ENCODE measurements at places on chromosomes 6 and 20. TPM values are rescaled to one million over a fixed set of nuclear protein-coding genes. Genes with fewer than 3 reads are reported as not detected.

GRCh38 chr6:82766476-82766875 is 299.2 kb downstream of the UBE3D start:
- no peak overlapping the region for H3K4me3 ChIP-seq
- H3K36me3 ChIP-seq, result no peaks in the 10 kb centered on the region
- H3K27me3 ChIP-seq, result peaks cover 11% of the 10 kb centered on the region
- peaks cover 2% of the 10 kb centered on the region for H3K4me1 ChIP-seq
- DNase-seq, result no peak

Gene SMLR1
- total RNA-seq, result not detected

GRCh38 chr20:62678553-62678952 is 30.1 kb upstream of the NTSR1 start:
- no peak overlapping the region for H3K27ac ChIP-seq
- H3K36me3 ChIP-seq, result peaks cover 4% of the 10 kb centered on the region

DNA sequence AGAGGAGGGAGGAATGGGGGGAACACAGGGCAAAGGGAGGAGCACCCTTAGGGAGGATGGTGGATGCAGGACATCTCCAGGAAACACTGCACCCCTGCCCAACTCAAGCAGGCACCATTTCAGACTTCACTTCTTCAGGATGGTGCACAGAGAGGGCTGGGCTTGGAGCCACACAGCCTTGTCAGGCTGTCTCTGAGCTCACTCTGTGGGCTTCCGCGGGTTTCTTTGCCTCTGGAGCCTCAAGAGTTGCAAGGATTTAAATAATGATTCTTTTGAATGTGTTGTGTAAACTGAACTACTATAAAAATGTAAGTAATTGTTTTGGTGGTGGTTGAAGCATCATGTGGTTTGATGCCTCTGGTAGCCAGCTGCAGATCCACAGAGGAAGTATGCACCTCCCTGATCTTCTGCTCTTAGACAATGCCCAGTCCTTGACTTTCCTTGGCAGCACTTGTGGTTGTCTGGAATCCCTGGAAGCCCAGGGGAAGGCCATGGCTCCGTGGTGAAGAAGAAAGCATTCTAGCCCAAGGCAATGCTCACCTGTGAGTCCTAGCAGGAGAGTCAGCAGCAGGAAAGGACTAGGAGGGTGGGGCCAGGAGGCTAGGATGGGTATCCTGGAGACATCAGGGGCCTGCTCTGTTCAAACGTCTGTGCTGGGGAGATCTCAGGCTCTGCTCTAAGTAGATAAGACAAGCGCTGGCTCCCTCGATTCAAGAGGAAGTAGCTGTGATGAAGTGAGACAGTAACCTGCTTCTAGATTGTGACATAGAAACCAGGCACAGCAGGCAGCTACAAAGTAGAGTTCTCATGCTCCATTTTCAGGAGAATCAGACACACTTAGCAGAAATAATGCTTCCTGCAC is 50.2 kb upstream of the SIRPG start:
- H3K4me1 ChIP-seq, result peaks cover 7% of the 10 kb centered on the region
- no peaks in the 10 kb centered on the region for H3K36me3 ChIP-seq
- no peak for DNase-seq

Gene HSPA1L
- total RNA-seq, result 3.4 TPM

Gene MAK
- 0.75 TPM for total RNA-seq

DNA sequence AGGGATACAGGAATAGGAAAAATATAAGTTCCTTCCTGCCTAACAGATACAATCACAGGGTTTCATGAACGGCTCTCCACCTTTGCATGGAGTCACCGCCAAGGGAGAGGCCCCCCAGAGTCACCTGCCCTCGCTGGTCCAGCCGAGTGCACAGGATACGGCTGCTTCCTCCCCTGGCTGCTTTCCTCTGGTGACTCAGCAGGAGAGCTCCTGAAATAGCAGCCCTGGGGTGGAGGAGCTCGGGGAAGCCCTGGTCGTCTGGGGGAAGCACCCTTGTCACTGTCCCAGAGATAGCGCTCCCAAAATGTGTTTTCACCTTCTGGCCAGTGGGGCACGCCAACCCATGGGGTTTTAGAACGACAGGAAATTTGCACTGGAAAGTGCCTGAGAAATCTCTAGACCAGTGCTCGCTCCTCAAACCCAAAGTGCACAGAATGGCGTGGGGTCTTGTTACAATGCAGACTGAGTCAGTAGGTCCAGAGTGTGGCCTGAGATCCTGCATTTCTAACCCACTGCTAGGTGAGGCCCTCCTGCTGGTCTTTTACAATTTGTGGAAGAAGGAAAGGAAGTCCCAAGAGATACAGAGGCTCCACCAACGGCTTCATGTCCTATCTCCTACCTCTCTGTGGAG is 35.9 kb upstream of the FAM50B start:
- H3K27me3 ChIP-seq, result peaks cover 11% of the 10 kb centered on the region
- H3K27ac ChIP-seq, result no peak overlapping the region
- no peak for DNase-seq
- no peak overlapping the region for H3K4me3 ChIP-seq
- H3K36me3 ChIP-seq, result no peaks in the 10 kb centered on the region

Gene DNMT3B
- total RNA-seq, result 0.30 TPM

Gene OOEP
- total RNA-seq, result 0.40 TPM

Gene CLPSL2
- total RNA-seq, result not detected

GRCh38 chr20:35600993-35601973 is 14.3 kb upstream of the SPAG4 start:
- H3K36me3 ChIP-seq, result peaks cover 3% of the 10 kb centered on the region
- peaks cover 21% of the 10 kb centered on the region for H3K27me3 ChIP-seq
- H3K4me3 ChIP-seq, result peak overlapping the region; percentile 85
- no peak overlapping the region for H3K27ac ChIP-seq

DNA sequence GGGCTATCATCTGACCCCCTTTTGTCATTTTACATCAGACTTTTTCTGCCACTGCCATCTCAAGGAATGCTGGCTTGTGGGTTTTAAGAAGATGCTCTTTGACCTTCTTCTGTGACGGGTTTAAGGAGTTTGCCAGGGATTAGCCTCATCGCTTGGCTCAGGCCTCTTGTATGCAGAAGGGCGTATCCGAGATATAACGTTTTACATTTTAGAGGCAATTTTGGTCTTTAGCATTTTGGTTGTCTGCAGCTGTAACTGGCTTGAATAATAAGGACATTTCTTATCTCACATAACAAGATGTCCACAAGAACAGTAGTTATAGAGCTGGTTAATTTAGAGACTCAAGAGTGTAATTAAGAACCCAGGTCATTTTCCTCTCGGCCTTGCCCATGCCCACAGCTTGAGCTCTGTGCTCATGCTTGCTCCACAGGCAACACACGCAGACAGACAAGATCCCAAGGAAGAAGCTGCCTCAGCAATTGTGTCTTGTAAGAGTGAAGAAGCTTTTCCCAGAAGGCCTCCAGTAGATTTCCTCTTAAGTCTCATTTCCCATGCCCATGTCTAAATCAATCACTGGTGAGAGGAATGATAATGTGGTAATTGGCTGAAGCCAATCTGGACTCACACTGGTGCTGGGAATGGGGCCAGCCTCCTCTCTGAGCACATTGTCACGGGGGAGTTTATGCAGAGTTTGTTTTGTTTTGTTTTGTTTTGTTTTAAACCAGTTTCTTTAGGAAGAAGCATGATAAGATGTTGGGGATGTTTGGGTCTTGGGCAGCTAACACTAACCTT is 36.8 kb downstream of the PTCHD4 start:
- H3K27me3 ChIP-seq, result peaks cover 24% of the 10 kb centered on the region
- no peak for DNase-seq
- H3K36me3 ChIP-seq, result no peaks in the 10 kb centered on the region
- no peak overlapping the region for H3K27ac ChIP-seq
- H3K4me3 ChIP-seq, result no peak overlapping the region

DNA sequence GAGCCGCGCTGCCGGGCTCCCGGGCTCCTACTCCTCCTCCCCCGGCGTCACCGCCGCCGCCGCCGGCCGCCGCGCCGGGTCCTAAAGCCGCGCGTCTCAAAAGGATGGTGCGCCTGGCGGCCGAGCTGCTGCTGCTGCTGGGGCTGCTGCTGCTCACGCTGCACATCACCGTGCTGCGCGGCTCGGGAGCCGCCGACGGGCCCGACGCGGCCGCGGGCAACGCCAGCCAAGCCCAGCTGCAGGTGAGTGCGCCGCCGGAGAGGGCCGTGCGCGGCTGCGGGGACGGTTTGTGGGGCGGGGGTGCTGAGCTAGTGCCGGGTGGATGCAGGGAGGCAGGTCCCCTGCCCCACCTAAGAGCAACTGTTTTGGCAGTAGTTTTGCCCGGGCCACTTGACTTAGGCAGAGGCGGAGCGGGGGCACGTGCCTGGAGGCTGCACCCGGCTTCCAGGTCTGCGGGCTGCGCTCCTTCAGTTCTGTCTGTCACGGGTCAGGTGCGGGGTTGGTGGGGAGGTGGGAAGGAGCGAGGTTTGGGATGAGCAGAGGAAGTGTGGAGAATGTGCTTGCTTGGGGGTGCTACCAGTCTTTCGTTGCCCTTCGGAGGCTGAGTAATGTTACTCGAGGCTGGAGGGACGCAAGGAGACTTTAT is 722 bp downstream of the ISM1 start:
- H3K4me3 ChIP-seq, result peak overlapping the region; percentile 90
- no peaks in the 10 kb centered on the region for H3K36me3 ChIP-seq
- H3K27ac ChIP-seq, result peak overlapping the region; percentile 80
- peak; percentile 67 for DNase-seq
- H3K27me3 ChIP-seq, result peaks cover 27% of the 10 kb centered on the region
- peaks cover 15% of the 10 kb centered on the region for H3K4me1 ChIP-seq

Gene WFDC10B
- total RNA-seq, result not detected

GRCh38 chr6:91704531-91704930 is 1117.7 kb upstream of the MAP3K7 start:
- no peak overlapping the region for H3K27ac ChIP-seq
- DNase-seq, result no peak
- H3K4me3 ChIP-seq, result no peak overlapping the region
- H3K4me1 ChIP-seq, result no peaks in the 10 kb centered on the region

Gene GABRR1
- total RNA-seq, result not detected

- no peaks in the 10 kb centered on the region for H3K27me3 ChIP-seq
- no peaks in the 10 kb centered on the region for H3K36me3 ChIP-seq
- H3K4me1 ChIP-seq, result no peaks in the 10 kb centered on the region
- no peak for DNase-seq
- no peak overlapping the region for H3K4me3 ChIP-seq
- no peak overlapping the region for H3K27ac ChIP-seq
Observed at GRCh38 chr6:108355890-108356289, 61.0 kb downstream of the AFG1L start.

Gene OR2B3
- total RNA-seq, result not detected

DNA sequence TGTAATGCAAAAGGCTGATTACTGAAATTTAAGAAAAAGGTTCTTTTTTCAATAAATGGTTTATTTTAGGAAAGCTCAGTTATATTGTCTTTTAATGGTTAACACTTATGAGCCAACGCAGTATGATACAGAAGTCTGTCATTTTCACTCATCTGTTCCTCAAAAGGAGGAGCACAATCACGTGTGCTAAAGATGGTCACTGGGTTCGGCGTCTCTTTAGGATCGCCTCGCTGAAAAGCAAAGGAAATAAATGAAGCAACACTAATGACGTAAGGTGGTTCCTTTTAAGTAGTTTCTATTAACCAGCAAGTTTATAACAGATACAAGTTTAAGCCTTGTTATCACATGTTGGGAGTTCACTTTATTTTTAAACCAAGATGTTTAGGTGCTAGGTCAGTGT is 125.7 kb downstream of the MAP3K4 start:
- peaks cover 27% of the 10 kb centered on the region for H3K36me3 ChIP-seq
- peak overlapping the region; percentile 94 for H3K27ac ChIP-seq
- peaks cover 14% of the 10 kb centered on the region for H3K4me1 ChIP-seq
- no peak for DNase-seq
- no peaks in the 10 kb centered on the region for H3K27me3 ChIP-seq

GRCh38 chr6:5617179-5617578 is 355.9 kb downstream of the FARS2 start:
- no peak for DNase-seq
- no peak overlapping the region for H3K27ac ChIP-seq
- no peaks in the 10 kb centered on the region for H3K27me3 ChIP-seq
- H3K4me3 ChIP-seq, result no peak overlapping the region
- peaks cover 13% of the 10 kb centered on the region for H3K36me3 ChIP-seq
- peaks cover 22% of the 10 kb centered on the region for H3K4me1 ChIP-seq

Gene PPIL6
- total RNA-seq, result 1.6 TPM

Gene PDYN
- total RNA-seq, result not detected

GRCh38 chr20:20733943-20734342 is 21.5 kb upstream of the RALGAPA2 start:
- peaks cover 15% of the 10 kb centered on the region for H3K27me3 ChIP-seq
- no peaks in the 10 kb centered on the region for H3K36me3 ChIP-seq
- DNase-seq, result no peak
- no peak overlapping the region for H3K27ac ChIP-seq
- peaks cover 9% of the 10 kb centered on the region for H3K4me1 ChIP-seq

Gene AFDN
- 83.9 TPM for total RNA-seq

Gene HLA-DQB2
- 8.3 TPM for total RNA-seq

Gene GNAS-AS1
- 0.72 TPM for total RNA-seq

DNA sequence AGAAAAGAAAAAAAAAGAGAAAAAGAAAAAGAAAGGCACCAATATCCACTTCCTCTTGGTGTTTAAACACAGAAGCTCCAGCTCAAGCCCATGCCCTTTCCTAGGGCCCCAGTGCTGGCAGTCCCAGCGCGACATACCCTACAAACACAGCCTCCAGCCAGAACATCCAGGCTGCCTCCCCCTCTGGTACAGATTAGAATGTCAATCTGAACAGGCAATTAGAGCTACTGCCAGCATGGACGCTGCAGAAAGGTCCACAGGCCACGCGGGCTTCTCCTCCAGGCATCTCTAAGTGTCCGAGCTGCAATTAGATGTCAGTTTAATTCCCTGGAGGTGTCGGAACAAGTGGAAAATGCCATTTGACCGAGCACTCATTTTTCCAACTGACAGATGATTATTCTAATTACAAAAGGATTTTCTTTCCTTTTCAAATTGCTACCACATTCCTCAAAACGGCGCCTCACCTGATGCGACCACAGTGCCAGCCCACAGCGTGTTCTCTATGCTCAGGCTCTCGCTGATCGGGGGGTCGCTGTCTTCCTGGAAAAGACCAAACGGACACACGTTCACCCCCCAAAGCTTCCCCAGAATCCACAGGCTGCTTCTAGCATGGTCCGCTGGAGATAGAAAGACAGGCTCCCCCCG is 79.5 kb downstream of the ATP9A start:
- peaks cover 29% of the 10 kb centered on the region for H3K27me3 ChIP-seq
- no peak for DNase-seq
- H3K27ac ChIP-seq, result no peak overlapping the region
- H3K4me3 ChIP-seq, result no peak overlapping the region

Gene OR2B6
- total RNA-seq, result 0.50 TPM

Gene SDHAF4
- total RNA-seq, result 4.7 TPM

GRCh38 chr6:167825332-167826229 is 1.1 kb upstream of the AFDN start:
- H3K4me1 ChIP-seq, result peaks cover 31% of the 10 kb centered on the region
- DNase-seq, result peak; percentile 16
- H3K4me3 ChIP-seq, result peak overlapping the region; percentile 92

Gene POLR1H
- 31.7 TPM for total RNA-seq

Gene RNF39
- total RNA-seq, result not detected

DNA sequence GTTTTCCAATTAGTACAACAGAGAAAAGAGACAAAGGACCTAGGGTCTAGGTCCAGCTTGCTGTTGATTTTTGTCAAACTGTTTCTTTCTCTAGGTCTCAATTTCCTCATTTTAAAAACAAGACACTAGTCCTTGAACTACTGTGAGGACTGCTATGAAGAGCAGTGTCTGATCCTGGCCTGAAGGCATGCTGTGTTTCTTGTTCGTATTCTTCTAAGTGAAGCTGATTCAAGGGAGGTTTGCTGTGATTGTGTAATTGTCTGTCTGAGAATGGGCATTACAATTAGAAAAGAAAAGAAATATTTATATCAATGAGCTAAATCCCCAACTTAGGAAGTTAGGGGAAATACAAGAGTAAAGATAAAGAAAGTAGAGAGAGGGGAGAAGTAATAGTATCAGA is 228.2 kb upstream of the SUPT3H start:
- H3K4me3 ChIP-seq, result no peak overlapping the region
- no peaks in the 10 kb centered on the region for H3K27me3 ChIP-seq
- H3K4me1 ChIP-seq, result peaks cover 17% of the 10 kb centered on the region
- no peak overlapping the region for H3K27ac ChIP-seq

Gene CNBD2
- 16.6 TPM for total RNA-seq

Gene BPIFA1
- not detected for total RNA-seq
